ENCODE measurements at places on chromosomes 4 and X.

- DNase-seq = peak; percentile 72
These were observed 702 bp upstream of the CDKN2AIP start for GRCh38 chr4:183443655-183444213.

DNA sequence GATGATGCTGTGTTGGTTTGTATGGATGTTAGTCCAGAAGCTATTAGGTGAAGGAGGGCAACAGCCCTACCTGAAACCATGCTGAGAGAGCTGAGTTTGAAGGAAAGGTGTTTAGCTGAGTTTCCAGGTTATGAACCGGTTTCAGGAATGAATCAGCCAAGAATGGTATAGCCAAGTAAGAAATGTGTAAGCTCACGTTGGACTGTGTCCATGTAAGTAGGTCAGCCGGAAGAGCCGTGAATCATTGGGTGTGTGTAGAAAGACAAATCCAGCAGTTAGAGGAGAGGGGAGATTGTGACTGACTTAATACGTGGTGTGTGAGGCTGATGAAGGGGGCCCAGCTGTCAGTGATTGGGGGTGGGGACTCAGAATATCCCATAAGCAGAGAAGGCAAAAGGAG is 77.2 kb upstream of the SPIN4 start:
- no peak for DNase-seq

DNA sequence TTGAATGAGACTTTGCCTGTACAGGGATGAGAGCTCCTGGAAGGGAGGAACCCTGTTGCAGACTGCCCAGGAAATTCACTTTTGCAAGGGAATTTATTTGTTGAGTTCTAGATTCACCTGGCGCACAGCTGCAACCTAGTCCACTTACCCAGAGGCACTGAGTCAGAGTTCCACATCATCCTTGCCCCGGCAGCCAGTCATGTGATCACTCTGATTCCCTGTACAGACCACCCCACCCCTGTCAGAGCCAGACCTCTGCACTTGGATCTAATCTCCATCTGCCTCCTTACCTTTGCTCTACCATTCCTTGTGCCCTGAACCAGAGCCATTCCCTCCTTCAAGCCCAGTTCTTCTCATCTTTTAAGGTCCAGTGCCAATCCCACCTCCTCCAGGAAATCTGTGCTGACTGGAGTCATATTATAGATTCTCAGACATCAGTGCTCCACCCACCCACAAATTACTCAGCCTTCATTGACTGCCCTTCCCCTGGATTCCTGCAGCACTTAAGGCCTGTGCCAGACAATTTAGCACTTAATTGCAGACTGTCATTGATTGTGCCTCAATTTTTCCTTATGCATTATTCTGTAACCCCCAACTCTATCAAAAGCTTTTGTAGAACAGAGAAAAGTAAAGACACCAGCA is 84.1 kb upstream of the MAGEA4 start:
- peak; percentile 3 for DNase-seq

DNA sequence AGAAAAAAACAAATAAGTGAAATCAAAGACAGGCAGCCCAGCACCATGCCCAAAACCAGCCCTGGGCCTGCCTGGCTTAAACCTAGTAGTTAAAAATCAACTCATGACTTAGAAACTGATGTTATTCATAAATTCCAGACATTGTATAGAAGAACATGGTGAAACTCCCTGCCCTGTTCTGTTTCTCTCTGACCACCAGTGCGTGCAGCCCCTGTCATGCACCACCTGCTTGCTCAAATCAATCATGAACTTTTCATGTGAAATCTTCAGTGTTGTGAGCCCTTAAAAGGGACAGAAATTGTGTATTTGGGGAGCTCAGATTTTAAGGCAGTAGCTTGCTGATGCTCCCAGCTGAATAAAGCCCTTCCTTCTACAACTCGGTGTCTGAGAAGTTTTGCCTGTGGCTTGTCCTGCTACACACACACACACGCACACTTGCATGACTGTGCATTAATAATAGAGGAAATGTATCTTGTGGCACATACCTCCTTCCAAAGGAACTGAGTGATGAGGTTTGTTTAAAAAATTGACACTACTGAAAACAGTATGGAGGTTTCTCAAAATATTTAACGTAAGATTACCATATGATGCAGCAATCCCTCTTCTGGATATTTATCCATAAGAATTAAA is 39.2 kb upstream of the UGT2B7 start:
- no peak for DNase-seq

DNA sequence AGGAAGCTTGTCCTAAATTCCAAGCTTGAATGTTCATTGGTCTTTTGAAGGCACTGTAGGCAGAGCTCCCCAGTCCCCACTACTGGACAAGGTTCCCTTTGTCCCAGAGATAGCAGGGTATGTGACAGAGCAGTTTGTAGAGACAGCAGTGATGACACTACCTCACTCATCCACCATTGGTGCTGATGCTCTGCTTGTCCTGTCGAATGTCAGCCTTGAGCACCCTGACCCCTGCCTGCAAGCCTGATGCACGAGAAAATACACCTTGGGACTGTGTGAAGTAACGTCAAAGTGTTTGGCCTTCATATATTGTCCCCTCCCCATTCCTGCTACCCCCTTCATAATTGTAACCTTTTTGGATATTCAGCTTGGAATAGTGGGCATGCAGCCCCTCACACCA is 188.9 kb upstream of the EOLA2 start:
- DNase-seq = no peak

DNA sequence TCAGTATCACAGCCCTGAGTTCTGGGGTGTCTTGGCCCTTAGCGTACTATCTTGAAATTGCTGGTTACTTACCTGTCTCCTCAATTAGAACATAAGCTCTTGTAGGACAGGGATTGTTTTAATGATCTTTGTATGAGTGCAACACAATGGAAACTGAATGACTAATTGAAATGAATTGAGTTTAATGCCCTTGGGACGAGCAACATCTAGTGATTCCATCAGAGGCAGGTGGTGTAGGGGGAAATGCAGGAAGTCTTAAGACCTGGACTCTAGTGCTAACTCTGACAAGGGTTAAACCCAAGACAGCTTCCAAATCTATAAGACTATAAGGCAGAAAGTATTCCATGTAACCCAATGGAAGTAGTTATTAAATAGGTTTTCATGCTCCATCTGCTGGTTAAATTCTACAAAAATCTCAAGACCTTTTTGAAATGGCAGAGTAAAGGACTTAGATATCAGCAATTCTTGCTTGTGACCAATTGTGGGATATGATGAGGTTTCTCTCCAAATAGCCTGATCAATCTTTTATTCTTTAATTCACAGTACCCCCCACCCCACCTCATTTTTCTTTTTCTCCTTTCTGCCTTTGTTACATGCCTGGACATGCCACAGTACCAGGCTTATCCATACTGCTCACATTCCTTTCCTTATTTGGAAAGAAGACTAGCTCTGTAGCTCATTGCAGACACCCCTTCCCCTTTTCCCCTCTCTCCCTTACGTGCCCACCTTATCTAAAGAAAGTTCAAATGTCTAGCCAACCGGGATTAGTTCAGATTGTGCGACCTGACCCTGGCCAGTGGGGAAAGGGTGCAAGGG is 340.8 kb downstream of the PAPSS1 start:
- DNase-seq = peak; percentile 2

GRCh38 chr4:129543299-129543698 is 447.3 kb downstream of the C4orf33 start:
- no peak for DNase-seq

GRCh38 chrX:24498975-24499374 is 33.9 kb downstream of the PDK3 start:
- DNase-seq = peak; percentile 46

- DNase-seq = no peak
These were observed 18.3 kb upstream of the PPID start for GRCh38 chr4:158741326-158742021.

- no peak for DNase-seq
These were observed 262.8 kb upstream of the VCX start for GRCh38 chrX:7580127-7580526.

- no peak for DNase-seq
These were observed 66.3 kb downstream of the ITM2A start for GRCh38 chrX:79300856-79301255.

DNA sequence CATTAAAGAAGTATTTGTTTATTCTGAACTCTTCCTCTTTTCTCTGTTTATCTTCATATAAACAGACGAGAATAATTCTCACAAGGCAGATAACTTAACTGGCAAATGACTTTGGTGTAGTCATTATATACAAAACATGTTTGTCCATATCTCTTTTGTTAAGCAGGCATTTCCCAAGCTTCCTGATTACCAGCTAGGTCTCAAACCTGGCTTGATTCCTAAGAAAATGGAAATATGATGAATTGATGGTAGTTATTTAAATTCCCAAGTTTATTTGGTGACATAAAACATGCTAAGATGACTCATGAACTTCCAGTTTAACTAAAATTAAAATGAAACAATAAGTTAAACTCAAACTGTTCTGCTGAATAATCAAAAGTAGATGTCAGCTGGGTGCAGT is 96.8 kb downstream of the ARSJ start:
- peak; percentile 90 for DNase-seq

DNA sequence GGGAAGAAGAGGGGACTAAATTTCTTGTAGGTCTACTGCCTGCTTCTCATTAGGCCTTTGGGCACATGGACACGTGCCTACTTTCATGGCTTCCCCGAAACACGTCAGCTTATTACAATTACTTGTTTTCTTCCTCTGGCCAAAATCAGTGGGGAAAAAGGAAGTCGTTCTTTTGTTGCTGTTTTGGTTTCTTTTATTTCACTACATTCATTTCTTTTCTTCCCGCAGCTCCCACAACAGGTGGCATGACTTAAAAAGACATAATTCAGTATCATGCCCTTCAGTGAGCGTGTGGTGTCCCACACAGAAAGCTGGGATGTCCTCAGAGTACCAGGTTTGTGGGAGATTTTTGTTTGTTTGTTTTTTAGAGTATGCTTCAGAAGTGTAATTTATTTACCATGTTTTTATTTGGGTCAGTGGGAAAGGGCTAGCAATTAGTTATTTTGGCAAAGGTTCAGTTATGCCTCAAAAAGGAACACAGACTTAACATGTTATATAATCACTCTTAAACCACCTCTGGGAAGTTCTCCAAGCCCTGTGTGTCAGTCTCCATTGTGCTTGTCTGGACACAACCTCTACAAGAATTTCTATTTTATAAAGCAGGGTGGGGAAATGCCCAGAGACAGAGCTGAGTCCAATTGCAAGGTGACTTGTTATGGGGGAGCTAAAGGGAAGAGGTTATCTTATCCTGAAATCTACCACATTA is 44.2 kb upstream of the SPRY1 start:
- peak; percentile 64 for DNase-seq

GRCh38 chr4:38946919-38947318 is 79.3 kb downstream of the FAM114A1 start:
- no peak for DNase-seq

DNA sequence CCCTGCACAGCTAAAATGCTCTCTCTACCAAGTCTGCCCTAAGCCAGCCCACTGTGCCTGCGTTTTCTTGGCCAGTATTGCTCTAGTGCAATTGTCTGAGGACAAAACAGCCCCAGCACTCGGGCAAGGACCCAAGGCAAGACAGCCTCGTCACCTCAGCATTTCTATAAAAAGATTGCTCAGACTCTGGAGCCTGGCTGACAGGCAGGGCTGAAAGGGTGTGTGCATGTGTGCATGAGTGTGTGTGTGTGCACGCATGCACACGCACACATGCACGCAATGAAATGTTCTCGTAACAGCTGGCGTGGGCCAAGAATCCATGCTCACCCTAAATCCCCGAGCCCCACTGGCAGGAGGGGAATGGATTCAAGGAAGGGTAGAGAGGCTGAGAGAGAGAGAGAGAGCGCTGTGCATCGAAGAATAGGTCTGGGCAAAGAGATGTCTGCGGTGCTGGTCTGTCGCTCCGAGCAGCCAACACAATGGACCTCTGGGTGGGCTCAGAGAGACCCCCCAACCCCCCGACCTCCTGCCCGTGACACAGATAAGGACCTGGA is 579.2 kb downstream of the BCOR start:
- no peak for DNase-seq

- DNase-seq = no peak
These were observed 1286.9 kb downstream of the ADGRL3 start for GRCh38 chr4:62487016-62487415.

- DNase-seq = no peak
These were observed 150.0 kb downstream of the SPRY1 start for GRCh38 chr4:123546573-123547060.

- no peak for DNase-seq
These were observed 71.3 kb upstream of the STS start for GRCh38 chrX:7076245-7076661.

DNA sequence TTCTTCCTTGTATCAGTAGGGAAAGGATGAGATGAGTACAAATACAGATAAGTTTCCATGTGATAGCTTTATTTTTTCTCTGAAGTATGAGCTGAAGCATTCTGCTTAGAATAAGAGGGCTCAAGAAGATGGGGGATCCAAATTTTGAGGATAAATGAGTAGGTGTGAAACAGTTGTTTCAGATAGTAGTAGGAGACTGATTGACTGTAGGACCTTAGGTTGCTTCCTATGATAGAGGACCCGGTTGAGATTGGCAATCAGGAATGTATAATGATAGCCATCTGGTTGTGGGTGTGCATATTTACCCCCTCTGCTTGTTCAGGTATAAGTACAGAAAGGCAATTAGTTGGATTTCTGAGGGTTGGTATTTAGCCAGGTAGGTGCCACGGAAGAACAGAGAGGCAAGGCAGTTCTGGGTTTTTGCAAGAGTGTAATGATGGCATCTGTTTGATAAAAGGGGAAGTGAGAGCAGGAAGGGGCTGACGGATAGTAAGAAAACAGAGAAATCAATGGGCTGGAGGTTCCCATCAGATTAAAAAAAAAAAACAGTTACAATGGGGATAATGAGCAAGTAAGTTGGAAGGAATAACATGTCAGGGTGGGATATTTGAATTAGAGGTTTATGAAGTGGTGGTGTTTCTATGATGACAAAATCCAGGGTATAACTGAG is 13.7 kb downstream of the OCRL start:
- no peak for DNase-seq

DNA sequence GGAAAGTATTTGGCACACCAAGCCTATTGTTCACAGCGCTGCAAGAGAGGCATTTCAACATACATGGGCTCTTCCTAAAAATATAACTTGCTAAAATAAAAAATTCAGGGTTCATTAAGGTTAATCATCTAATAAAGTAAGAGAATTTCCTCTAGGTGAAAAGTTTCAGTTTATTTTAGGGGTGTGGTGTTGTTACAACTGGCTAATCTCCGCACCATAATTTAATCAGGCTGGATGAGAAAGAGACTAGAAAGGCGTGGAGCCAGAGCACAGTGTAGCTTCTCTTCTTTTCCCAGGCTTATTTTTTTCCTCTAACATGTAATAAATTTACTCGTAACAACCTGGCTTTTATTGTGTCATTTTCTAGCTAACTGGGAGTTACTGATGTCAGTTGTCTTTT is 47.9 kb downstream of the FHL1 start:
- DNase-seq = no peak

DNA sequence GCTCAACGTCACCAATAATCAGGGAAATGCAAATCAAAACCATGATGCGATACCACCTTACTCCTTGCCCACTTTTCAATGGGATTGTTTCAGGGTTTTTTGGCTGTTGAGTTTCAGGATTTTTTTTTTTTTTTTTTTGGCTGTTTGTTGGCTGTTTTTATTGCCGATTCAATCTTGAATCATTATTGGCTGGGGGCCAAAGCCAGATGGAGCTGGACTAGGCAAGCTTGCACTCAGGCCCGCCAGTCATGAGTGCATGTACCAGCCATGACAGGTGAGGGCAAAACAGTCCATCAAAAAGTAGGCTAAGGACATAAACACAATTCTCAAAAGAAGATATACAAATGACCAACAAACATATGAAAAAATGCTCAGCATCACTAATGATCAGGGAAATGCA is 13.3 kb downstream of the YIPF7 start:
- no peak for DNase-seq

- peak; percentile 44 for DNase-seq
These were observed 13.9 kb upstream of the MPP1 start for GRCh38 chrX:154818916-154819770.

Measured in dermis blood vessel endothelial cell (primary cell).